ENCODE measurements at places on chromosomes 4 and X. TPM values are rescaled to one million over a fixed set of nuclear protein-coding genes. Genes with fewer than 3 reads are reported as not detected.

The IDUA gene
- 19.7 TPM for total RNA-seq

The P2RY4 gene
- not detected for total RNA-seq

The MYOZ2 gene
- total RNA-seq, result not detected

The CRLF2 gene
- total RNA-seq, result not detected

The CYSLTR1 gene
- total RNA-seq, result 0.79 TPM

DNA sequence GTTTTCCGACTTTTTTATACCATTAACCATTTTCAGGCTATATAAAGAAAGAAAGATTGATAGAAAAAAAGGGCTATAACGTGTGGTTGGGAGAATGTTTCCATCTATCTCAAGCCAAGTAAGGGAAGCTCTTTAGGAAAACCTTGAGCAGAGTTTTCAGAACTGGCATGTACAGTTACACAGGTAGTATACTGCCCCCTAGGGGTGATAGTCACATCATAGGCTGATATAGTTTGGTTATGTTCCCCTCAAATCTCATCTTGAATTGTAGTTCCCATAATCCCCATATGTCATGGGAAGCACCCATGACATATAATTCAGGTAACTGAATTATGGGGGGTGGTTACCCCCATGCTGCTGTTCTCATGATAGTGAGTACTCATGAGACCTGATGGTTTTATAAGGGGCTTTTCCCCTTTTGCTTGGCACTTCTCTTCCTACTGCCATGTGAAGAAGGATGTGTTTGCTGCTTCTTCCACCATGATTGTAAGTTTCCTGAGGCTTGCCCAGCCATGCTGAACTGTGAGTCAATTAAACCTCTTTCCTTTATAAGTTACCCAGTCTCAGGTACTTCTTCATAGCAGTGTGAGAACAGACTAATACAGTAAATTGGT is 186.8 kb downstream of the TMA16 start:
- no peaks in the 10 kb centered on the region for H3K27me3 ChIP-seq
- H3K4me1 ChIP-seq, result no peaks in the 10 kb centered on the region
- no peak overlapping the region for H3K4me3 ChIP-seq
- H3K36me3 ChIP-seq, result no peaks in the 10 kb centered on the region
- no peak overlapping the region for H3K27ac ChIP-seq
- no peak for DNase-seq

GRCh38 chrX:45889471-45889870 is 655.8 kb downstream of the ZNF674 start:
- H3K27me3 ChIP-seq, result peaks cover under 1% of the 10 kb centered on the region
- no peak overlapping the region for H3K27ac ChIP-seq
- DNase-seq, result no peak
- no peak overlapping the region for H3K4me3 ChIP-seq

DNA sequence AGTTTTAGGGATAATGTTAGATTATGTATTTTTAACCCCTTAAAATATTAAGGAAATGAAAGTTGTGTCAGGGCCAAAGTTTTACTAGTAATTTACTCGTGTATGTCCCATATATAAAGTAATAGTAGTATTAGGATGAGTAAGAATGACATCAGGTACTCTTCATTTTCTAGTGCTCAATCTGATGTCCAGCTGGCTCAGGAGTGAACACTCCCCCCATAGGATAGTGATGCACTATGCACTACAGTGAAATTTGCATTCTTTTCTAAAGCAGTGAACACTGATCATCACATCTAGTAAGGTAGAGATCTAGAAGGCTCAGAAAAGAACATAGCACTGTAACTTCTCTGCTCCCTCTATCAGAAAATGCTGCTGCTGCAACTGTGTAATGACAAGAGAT is 409.7 kb downstream of the GLUD2 start:
- no peaks in the 10 kb centered on the region for H3K36me3 ChIP-seq
- no peaks in the 10 kb centered on the region for H3K4me1 ChIP-seq
- no peak overlapping the region for H3K4me3 ChIP-seq
- no peak overlapping the region for H3K27ac ChIP-seq
- DNase-seq, result no peak

DNA sequence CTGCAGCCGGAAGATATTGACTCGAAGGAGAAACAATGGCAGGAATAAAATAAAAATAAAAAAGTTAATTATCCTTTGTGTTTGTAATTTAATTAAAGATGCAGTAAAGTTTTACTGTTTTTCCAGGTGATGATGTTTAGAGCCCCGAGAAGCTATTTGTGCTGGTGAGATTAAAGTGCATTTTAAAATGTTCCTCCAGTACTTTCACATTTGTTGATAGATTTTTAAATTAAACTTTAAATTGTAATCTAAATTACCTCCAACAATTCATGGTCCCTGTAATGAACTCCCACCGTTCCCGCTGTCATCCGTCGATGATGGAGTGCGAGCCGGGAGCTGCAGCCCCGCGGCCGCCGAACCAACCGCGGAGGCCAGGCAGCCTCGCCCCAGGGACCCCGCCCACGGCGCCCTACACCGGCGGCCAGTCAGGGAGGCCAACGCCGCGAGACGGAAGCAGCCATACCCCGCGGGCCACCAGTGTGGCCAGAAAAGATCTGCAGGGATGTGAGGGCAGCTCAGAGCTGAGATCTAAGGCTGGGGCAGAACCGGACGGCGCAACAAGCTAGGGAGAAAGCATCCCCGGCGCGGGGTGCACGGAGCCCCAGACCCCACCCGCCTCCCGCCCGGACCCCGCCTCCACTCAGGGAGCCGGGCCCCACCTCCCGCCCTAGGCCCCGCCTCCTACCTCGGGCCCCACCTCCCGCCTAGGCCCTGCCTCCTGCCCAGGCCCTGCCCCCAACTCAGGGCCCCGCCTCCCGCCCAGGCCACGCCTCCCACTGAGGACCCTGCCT is 104.0 kb downstream of the FAM53A start:
- H3K27me3 ChIP-seq, result no peaks in the 10 kb centered on the region
- peak overlapping the region; percentile 67 for H3K27ac ChIP-seq

- no peaks in the 10 kb centered on the region for H3K4me1 ChIP-seq
- H3K27me3 ChIP-seq, result no peaks in the 10 kb centered on the region
- no peaks in the 10 kb centered on the region for H3K36me3 ChIP-seq
- no peak for DNase-seq
- no peak overlapping the region for H3K27ac ChIP-seq
- no peak overlapping the region for H3K4me3 ChIP-seq
Measured at GRCh38 chr4:122450847-122451246, 5.7 kb downstream of the IL2 start.

GRCh38 chr4:17328141-17328815 is 183.6 kb downstream of the QDPR start:
- no peaks in the 10 kb centered on the region for H3K27me3 ChIP-seq
- no peaks in the 10 kb centered on the region for H3K4me1 ChIP-seq
- H3K27ac ChIP-seq, result no peak overlapping the region
- H3K4me3 ChIP-seq, result no peak overlapping the region

DNA sequence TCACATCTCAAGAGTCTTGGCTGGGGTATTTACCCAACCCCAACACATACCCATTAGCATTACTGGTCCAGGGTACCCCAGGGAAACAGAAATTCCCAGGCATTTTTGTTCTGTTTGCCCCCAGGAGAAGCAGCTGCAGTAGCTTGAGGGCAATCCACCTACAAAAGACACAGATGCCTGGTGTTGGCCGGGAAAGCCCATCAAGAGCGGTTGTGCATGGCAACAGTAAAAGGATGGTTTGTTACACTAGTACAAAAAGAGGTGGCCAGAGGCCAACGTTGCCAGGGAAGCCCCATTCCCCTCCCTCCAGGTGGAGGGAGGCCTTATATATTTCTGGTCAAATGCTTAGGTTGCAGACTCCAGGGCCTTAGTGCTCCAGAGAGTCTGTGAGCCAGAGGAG is 637.8 kb downstream of the BCOR start:
- H3K27ac ChIP-seq, result no peak overlapping the region
- no peaks in the 10 kb centered on the region for H3K27me3 ChIP-seq
- no peaks in the 10 kb centered on the region for H3K36me3 ChIP-seq
- no peaks in the 10 kb centered on the region for H3K4me1 ChIP-seq
- no peak overlapping the region for H3K4me3 ChIP-seq

GRCh38 chrX:8803326-8803725 is 2.1 kb upstream of the FAM9A start:
- no peak for DNase-seq
- H3K27me3 ChIP-seq, result no peaks in the 10 kb centered on the region
- H3K36me3 ChIP-seq, result no peaks in the 10 kb centered on the region

DNA sequence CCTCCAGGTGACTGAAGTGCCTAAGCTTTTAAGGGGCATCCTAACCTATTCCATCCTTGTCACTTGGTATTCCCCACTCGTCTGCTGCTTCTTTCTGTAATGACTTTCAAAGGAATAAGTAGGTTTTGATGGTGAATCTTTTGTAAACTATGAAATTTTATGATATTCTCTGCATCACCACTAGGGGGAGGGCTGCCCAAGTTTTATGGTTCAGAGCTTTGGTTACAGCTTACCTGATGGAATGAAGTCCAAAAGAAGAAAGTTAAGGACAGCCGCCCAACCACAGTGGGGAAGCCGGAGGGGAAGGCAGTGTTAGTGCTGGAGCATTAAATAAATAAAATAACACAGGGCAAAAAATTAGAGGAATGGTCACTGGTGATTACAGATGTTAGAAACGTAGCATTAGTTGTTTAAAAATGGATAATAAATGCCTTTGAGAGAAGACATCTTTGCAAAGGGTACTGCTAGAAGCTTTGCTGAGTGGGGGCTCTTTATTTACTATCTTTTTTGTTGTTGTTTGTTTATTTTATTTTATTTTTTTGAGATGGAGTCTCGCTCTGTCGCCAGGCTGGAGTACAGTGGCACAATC is 204.9 kb downstream of the GBA3 start:
- no peaks in the 10 kb centered on the region for H3K4me1 ChIP-seq
- DNase-seq, result no peak
- H3K27me3 ChIP-seq, result no peaks in the 10 kb centered on the region
- no peak overlapping the region for H3K4me3 ChIP-seq
- no peak overlapping the region for H3K27ac ChIP-seq

DNA sequence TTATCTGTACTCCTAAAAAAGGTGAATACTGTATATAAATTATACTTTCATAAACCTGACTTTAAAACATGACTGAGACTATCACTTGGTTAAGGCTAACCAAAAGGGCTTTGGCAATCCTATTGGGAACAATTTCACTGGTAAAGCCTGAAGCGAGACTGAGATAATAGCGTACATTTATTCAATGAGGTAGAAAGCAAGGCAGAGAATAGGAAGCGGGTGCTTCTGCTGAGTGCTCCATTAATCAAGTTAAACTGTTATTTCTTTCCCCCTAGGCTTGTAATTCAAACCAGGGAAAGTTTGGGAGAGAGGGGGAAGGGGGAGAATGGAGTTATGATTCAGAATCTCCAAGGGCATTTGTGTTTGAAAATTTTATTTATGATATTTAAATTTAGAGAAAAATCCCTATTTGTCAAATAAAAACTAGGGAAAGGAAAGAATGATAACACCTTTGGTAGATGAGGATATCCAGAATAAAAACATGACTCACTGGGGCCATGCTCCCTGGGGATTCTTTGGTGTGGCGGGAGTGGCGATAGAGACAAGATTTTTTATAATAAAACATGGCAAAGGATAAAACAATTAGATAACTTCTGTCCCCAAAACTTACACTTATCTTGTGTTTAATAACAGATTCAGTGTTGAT is 34.6 kb upstream of the SORBS2 start:
- no peaks in the 10 kb centered on the region for H3K27me3 ChIP-seq
- H3K36me3 ChIP-seq, result no peaks in the 10 kb centered on the region
- H3K4me1 ChIP-seq, result peaks cover 27% of the 10 kb centered on the region
- no peak overlapping the region for H3K27ac ChIP-seq
- no peak overlapping the region for H3K4me3 ChIP-seq
- DNase-seq, result no peak

- no peak overlapping the region for H3K27ac ChIP-seq
- H3K27me3 ChIP-seq, result no peaks in the 10 kb centered on the region
- H3K36me3 ChIP-seq, result no peaks in the 10 kb centered on the region
- H3K4me3 ChIP-seq, result no peak overlapping the region
- DNase-seq, result no peak
Measured at GRCh38 chr4:117327491-117327890, 242.1 kb upstream of the TRAM1L1 start.

DNA sequence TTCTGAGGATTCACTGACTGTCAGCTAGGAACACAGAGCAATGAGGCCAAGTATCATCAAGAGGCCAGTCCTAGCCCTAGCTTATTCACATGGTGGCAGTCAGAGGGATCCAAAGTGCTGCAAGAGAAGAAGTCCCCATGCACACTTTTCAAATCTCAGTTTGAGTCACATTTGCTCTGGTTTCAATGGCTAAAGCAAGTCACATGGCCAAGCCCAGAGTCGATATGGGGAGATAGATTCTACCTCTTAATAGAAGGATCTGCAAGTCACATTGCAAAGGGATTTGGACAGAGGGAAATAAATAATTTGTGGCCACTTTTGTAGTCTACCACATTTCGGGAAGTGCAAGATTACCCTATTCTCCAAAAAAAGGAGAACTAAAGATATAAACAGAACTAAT is 3.7 kb upstream of the LCORL start:
- no peak overlapping the region for H3K4me3 ChIP-seq
- no peaks in the 10 kb centered on the region for H3K4me1 ChIP-seq
- H3K27me3 ChIP-seq, result no peaks in the 10 kb centered on the region

DNA sequence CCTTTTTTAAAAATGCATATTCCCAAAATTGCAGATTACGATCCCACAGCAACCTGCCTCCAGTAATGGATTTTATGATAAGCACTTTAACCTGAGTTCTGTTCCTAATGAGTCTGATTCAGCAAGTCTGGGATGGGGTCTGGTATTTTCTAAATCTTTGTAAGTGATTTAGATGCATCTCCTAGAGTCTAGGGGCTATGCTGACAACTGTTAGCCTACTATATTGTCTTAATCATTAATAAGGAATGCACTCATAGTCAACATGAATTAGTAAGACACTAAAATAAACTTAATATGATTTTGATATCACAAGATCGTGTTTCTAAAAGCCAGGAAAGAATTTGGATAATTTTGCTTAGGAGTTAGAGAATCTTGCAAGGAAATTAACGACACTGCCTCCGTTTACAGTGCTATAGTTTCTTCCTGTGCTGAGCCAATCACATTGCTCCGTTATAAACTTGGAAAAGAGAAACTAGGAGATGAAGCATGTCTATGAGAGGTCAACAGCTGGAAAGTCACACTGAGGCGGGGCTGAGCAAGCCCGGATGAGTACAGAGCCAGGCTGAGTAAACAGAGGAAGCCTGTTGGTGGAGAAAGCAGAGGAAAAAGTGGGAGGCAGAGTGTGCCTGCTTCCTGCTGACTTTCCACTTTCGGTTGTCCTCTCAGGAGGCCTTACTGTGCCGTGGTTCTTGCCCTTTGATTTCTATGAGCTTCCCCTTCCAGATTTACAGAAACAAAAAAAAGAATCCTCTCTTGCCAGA is 5.4 kb downstream of the SCARB2 start:
- H3K27me3 ChIP-seq, result no peaks in the 10 kb centered on the region
- peak overlapping the region; percentile 47 for H3K27ac ChIP-seq
- H3K4me3 ChIP-seq, result no peak overlapping the region
- DNase-seq, result peak; percentile 65
- no peaks in the 10 kb centered on the region for H3K36me3 ChIP-seq

- no peaks in the 10 kb centered on the region for H3K36me3 ChIP-seq
- H3K4me1 ChIP-seq, result no peaks in the 10 kb centered on the region
- no peak overlapping the region for H3K4me3 ChIP-seq
- H3K27me3 ChIP-seq, result no peaks in the 10 kb centered on the region
Measured at GRCh38 chrX:30904632-30905031, 15.6 kb upstream of the TAB3 start.
